Hematopoietic multipotent progenitor cell treated with erythropoietin and hydrocortisone succinate and interleukin-3 and kit ligand, for 15 days (in vitro differentiated cells): ENCODE measurements at places on chromosomes 12 and 14.

DNA sequence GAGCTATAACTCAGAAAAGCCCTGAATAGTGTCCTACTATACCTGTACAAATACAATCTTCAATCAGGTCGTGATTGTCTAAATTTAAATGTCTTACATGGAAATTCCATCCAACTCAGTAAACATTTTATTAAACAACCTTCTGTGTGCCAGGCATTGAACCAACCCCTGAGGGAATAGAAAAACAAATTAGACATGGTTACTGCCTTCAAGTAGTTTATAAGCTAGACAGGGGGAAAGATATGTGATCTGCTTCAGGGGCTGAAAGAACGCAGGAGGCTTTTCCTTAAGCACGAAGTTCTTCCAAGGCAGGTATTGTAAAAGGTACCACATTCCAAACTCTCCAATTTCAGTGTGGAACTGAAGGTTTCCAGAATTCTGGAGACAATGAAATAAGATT, 39.7 kb upstream of the STAB2 start:
- DNase-seq = no peak

GRCh38 chr12:120692524-120693033, 5.6 kb downstream of the MLEC start:
- no peak for DNase-seq

- DNase-seq = no peak
Observed at GRCh38 chr12:8667270-8667669, 4.6 kb upstream of the MFAP5 start.

DNA sequence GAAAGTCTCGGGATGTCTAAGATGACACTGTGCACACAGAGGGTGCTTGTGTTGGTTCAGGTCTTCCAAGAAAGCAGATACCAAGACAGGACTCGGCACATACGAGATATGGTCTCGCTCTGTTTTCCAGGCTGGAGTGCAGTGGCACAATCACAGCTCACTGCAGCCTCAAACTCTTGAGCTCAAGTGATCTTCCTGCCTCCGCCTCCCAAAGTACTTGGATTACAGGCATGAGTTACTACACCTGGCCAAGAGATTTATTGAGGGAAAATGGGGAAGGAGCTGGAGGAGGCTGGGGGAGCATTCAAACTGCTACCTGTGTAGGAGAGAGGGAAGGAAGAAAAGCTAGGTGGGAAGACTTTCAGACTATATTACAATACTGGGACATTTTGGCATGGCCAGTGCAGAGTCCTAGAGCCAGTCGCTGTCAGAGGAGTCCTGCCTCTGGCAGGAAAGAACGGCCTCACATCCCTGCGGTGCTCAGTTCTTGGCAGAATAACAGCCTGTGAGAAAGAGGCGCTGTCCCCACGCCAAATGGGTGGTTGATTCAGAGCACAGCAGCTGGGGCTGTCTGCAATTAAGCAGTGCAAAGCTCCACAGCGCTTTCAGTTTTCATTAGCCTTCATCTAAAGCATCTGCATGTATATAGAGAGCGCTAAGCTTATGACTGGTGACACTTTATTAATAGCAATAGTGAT, 18.3 kb downstream of the SLC17A8 start:
- no peak for DNase-seq

DNA sequence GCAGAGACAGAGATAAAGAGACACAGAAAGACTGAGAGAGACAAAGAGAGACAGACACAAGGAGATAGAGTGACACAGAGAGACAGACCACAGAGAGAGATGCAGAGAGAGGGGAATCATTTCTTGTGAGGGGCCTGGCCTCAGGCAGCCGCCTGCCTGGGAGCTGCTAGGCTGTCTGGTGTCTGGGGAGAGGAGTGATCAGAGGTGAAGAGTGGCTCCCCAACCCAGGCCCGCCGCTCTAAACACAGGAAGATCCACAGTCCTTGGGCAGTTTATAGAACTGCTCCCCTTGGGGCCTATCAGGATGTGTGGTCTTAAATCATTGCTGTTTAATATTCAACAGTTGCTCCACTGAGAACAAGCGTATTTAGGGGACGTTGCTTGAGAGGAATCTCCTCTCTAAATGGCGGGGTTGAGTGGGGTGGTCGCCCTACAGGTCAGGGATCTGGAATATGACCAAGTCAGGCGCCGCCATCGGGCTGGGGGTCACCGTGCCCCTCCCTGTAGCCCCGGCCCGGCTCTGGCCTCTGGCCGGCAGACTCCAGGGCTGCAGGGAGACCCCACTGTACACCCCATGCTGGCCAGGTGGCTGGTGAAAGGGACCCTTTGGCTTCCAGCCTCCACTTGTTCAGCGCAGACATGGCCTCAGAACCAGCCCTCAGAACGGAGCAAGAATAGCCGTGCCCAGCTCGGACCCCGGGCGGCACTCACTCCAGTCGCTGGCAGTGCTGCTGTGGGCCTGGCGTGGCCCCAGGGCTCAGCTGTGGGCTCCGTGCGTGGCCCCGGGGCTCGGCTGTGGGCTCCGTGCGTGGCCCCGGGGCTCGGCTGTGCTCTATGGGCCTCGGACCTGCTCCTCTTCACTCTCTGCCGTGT, 89.4 kb downstream of the GALNT9 start:
- no peak for DNase-seq
